ENCODE measurements at places on chromosomes 2 and 18.

- DNase-seq, result no peak
Measured at GRCh38 chr2:157625296-157625695, 3.4 kb downstream of the ACVR1C start.

GRCh38 chr2:231685349-231686191, 22.8 kb upstream of the PTMA start:
- DNase-seq, result no peak

DNA sequence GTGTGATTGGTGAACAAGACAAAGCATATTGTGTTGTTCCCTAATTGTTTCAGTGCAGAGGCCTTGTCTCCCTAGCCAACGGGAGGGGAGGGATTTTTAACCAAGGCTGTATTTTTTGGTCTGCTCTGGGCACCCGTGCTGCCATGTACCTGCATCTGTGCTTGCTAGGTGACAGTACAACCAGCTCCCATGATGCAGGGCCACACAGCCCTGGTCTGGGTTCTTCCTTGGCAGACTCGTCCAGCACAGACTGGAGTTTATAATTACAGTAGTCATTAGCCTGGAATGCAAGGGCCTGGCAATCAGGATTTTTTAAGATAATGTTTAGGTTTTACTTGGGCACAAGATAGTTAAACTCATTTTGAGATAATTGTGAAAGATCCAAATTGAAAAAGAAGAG, 36.4 kb downstream of the TCF7L1 start:
- no peak for DNase-seq

- no peak for DNase-seq
Measured at GRCh38 chr2:95296880-95297487, at the start of gene KCNIP3. TSS of gene KCNIP3 (plus strand) at chr2:95297347. CDS start at chr2:95297439, 92 bp downstream.

GRCh38 chr18:10477121-10477862, 22.9 kb downstream of the APCDD1 start:
- DNase-seq, result no peak

- DNase-seq, result peak; percentile 32
Measured at GRCh38 chr2:240791821-240792628, 28.0 kb downstream of the KIF1A start.

- no peak for DNase-seq
Measured at GRCh38 chr2:42835577-42836371, 43.4 kb upstream of the HAAO start.

DNA sequence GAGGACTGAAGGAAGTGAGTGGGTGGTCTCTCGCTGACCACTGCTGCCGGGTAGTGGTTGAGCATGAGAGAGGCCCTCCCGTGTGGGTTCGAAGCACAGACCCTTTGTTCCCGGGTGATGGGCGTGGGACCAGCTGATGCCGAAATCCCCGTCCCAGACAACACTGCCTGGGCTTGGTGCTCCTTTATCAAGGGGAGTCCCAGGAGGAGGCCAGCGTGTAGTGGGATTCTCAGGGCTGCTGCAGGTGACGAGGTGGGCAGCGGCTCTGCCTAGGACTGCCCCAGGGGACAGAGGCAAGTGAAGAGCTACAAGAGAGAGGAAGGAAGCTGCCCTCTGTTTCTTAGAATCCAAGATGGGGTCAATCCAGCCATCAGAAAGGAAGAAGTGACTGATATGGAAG, 251.3 kb upstream of the PXDN start:
- no peak for DNase-seq

DNA sequence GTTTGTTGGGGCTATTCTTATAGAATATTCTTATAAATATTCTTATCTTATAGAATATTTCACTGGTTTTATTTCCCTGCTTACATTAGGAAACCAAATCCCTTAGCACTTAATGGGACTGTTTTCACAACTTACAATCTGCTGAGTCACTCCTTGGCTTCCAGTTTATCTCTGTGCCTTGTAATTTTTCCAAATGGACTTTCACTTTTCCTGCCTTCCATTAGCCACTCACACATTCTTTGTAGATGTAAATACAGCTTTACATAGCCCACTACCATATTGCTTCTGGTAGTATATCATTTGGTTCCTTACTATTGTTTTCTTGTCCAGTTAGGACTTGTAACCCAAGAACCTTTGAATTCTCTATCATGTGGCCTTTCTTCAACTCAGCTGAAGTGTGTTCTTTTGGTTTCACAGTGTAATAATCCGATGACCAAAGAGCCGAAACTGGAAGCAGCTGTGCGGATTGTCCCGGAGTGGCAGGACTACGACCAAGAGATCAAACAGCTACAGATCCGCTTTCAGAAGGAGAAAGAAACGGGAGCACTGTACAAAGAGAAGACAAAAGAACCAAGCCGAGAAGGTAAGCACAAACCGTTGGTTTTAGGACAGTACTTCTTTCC, 96.1 kb downstream of the UGGT1 start:
- DNase-seq, result no peak

- DNase-seq, result no peak
Measured at GRCh38 chr2:10957391-10957790, 45.7 kb downstream of the KCNF1 start.

DNA sequence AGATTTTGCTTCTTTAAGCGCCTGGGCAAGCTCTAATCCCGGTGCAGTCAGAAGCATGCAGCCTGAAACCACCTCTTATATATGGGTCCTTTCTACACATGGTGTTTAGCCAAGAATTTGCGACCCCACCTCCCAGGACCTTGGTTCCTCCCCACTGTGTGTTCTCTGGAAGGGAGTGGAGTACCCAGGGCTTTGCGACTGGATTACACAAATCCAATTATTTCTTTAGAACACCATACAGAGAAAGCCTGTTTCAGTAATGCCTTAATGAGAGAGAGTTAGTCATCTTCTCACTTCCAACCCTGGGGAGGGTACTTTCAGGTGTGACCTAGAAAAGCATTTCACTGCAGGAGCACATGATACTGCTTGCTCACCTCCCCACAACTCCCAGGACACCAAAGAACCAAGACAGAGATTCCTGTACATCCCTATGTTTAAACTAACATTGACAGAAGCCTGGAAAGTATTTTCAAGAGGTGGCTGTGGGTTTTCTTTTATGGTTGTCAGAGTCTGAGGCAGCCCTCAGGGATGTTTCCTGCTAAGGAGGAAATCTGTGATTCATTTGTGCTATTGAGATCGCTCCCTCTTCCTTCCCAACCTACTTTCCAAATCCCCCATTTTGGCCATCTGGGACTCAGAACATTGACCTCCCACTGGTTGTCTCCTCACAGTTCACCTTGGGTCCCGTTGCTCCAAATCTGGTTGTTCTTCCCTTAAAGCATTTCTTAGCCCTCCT, at the start of gene CAPN14:
Gene CAPN14, minus strand, starts transcription at position 51 of the 736 bp plus-strand sequence. CDS start 12,068 bp downstream, outside the sequence.
- DNase-seq, result no peak

- no peak for DNase-seq
Measured at GRCh38 chr2:48332286-48332685, 197.7 kb upstream of the STON1 start.

DNA sequence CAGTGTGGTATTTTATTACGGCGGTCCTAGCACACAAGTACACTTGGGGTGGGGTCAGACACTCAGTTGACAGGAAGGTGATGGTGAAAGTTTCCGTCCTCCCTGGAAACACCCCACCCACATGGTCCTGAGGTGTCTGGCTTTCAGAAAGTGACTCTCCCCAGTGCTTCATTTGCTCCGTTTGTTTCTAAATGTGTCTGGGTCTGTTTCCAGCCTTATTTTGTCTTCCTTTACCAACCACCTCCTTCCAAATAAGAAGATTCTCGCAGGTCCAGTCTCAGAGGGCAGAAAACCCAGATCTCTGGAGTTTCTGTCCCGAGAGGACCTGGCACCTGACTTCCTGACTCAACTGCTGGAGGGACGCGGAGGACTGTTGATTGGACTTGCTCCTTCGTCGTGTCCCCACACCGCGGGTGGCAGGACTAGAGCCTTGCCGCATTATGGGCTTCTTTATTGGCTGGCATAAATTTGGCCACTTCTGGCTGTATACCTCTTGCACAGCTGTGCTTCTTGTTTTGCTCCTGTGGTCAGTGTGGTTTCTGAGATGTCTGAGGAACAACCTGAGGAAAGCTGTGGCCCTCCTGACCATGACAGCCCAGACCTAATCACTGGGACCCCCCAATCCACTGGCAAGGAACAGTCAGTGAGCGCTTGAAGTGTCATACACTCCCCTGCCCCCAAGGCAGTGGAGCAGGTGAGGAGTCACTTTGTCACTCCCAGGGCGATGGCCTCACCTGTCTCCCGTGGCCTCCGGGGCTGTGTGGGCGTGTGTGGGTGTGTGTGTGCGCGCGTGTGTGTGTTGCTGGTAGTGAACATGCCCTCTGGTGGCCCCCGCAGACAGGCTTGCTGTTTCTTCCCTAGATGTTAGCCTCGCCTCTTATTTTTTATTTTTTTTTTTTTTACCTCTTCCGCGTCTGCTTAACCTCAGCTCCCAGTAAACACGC, 45.6 kb downstream of the MEX3C start:
- DNase-seq, result no peak

DNA sequence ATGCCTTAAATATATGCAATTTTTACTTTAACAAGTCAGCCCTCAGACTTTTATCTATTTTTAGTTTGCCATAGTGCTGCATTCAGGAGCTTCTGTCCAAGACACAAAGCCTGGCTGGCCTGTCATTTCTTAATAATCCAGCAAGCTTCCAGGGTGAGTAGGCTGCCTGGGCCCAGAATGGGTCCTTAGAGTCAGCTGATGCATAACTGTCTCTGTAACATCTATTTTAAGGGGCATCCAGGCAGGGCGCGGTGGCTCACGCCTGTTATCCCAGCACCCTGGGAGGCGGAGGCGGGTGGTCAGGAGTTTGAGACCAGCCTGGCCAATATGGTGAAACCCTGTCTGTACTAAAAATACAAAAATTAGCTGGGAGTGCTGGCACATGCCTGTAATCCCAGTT, 11.8 kb upstream of the GNLY start:
- DNase-seq, result no peak

- DNase-seq, result no peak
Measured at GRCh38 chr18:63817441-63818051, 42.3 kb downstream of the SERPINB7 start.

DNA sequence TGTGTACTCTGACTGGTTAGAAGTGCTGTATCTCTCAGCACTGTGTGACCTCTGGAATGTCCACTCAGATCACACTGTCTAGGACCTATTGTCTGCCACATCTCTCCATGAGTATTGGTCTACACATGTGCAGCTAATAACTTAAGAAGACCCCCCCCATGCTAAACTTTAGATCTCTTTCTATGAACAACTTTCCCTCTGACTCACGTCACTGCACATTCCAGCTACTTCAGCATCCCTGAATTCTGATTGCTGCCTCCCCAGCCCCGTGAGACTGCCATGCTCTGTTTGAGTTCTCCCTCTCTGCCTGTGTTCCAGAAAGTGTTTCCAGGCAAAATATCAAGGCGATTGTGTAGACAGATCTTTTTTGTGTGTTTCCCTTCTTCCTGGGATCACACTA, 41.8 kb downstream of the RAPGEF4 start:
- DNase-seq, result no peak

DNA sequence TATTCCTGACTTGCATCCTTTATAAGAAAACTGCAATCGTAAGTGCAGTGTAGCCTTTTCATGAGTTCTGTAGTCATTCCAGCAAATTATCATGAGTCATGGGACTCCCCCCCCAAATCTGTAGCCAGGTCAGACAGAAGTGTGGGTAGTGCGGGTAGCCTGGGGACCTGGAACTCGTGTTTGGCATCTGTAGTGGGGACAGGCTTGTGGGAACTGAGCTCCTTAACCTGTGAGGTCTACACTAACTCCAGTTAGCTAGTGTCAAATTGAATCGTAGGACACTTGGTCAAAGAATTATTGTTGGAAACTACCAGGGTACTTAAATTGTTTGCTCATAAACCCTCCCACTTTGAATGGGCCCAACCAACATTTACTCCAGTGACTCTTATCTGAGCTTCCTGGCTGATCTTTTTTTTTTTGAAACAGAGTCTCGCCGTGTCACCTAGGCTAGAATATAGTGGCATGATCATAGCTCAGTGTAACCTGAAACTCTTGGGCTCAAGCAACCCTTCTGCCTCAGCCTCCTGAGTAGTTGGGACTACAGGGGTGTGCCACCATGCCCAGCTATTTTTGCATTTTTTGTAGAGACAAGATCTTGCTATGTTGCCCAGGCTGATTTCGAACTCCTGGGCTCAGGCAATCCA, 12.4 kb downstream of the PFN4 start:
- DNase-seq, result no peak

DNA sequence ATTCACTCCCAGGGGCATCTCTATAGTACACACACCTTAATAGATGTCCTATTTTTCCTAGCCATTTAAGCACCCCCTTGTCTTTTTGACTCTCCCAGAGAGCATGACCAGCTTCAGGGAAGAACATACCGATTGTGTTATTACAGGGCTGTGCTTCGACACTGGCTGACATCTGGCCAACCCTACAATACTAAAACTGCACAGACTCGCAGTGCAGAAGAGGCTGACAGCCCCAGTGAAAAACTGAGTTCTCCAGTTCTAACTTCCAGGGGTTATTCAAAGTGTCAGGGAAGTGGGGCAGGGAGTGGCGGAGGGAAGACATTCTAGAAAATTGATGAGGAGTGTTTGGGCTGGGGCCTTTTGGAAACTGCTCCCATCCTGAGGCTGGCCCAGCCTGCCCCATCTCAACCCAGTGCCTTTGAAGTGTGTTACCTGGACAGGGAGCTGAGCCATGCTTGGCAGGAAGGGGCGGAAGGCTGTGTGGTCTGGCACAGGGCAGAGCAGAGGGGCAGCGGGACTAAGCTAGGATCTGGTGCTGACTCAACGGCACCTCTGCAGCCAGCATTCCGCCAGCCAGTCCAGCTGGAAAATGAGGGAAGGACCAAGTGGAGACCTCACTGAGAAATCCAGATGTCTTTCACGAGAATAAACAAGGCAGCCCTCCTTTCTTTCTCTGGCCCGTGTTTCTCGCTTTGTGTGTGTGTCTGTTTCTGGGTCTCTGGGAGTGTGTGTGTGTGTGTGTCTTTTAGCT, 15.4 kb upstream of the IGFBP5 start:
- DNase-seq, result no peak

DNA sequence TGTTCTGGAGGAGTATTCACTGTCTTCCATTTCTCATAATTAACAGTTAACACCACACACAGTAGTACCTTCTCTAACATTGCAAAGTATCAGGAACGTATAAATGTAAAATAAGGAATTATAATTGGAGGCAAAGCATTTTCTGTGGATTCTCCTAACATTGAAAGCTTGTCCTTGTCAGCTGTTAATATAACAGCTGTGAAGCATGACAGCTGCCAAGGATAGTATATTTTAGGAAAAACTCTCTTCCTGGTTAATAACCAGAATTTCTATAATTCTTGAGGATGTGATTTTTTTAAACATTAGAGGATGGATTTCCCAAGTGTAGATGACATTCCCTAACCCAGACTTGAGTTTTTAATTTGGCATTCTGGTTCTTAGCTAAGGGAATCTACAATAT, 110.3 kb downstream of the EPC2 start:
- no peak for DNase-seq

GRCh38 chr18:4125627-4126230, 329.4 kb downstream of the DLGAP1 start:
- DNase-seq, result no peak

DNA sequence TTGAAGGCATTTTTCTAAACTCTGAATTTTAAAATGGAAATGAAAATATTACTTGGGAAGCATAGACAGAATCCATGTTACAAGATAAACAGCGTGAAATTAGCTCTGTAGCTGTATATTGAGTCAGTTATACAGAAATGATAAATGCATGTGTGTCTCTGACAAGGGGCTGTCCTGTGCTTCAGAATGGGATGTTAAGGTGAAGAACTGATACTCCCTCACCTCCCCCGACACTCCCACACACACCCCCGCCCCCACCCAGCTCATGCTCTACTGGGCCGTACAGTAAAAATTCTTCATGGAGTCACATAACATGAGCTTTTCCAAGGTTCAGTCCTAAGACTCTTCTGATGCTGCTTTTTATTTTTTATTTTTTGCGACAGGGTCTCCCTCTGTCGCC, 869 bp upstream of the THUMPD2 start:
- no peak for DNase-seq

- no peak for DNase-seq
Measured at GRCh38 chr2:169005080-169005598, 26.0 kb downstream of the ABCB11 start.

GRCh38 chr2:8752385-8752784, 70.5 kb downstream of the ID2 start:
- DNase-seq, result no peak

Measured in right renal pelvis (tissue), 4 donors.